ENCODE measurements at places on chromosomes 7 and 10.

GRCh38 chr10:22631185-22631584, 83.2 kb downstream of the PIP4K2A start:
- no peak for DNase-seq

- DNase-seq: no peak
Measured at GRCh38 chr10:129056734-129057689, 410.0 kb upstream of the MGMT start.

GRCh38 chr10:102643336-102644065, 778 bp upstream of the TRIM8 start:
- peak; percentile 68 for DNase-seq

- no peak for DNase-seq
Measured at GRCh38 chr7:150435047-150435389, 15.4 kb upstream of the GIMAP8 start.

DNA sequence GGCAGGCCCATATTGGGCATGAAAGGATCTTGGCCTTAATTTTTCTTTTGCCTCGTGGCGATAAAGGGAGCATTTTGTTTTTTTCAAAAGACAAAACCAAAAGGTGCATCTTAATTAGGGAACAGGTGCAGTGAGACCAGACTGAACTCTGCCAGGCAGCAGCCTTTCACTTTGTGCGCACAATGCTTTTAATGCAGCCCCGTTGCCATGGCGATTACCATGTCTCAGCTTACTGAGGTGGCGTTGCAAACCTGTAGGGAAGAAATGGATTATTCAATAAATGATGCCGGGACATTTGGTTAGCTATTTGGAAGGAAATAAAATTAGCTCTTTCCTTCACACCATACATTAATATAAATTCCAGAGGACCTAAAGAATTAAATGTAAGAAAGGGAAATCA, 61.9 kb downstream of the MYL10 start:
- no peak for DNase-seq

DNA sequence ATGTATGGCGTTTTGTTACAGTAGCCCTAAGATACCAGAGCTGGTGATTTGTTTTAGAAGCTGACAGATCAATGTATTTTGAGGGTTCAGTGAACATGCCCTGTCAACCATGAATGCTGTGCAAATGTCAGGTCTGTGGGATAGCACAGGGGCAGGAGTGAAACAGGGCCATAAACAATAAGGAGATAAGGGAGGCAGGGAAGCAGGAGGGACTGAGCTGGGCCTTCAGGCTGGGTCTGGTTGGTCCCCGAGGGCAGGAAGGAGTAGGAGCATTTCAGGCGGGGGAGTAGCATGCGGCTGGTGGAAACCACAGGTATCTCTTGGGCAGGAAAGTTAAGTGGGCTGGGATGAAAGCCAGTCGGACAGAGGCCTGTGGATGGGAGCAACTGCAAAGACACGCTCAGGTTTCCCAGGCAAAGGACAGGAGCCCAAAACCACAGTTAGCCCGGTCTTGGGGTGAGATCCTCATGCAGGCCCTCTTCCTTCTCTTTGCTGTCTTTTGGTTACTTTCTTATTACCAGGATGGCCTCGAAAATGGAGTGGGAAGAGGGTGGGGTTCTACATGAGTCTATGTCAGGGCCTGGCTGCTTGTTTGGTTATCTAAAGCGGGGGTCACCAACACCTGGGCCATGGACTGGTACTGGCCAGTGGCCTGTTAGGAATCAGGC, 69.5 kb upstream of the SEPHS1 start:
- no peak for DNase-seq

DNA sequence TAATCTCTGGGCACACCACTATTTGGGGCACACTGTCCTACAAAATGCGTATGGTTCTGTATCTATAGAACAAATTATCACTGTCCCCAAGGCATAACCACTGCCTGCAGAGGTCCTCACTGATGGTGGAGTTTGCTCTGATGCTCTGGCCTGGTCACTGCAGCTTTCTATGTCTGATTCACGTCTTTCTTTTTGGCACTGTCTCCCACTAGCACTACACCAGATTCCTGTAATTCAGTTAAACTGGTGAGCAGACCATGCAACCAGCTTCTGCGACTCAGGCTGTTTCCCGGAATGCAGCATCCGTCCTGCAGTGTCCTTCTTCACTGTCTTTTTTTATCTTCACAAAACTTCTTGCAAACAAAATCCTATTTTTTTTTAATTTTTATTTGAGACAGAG, 112.8 kb downstream of the KLF6 start:
- no peak for DNase-seq

DNA sequence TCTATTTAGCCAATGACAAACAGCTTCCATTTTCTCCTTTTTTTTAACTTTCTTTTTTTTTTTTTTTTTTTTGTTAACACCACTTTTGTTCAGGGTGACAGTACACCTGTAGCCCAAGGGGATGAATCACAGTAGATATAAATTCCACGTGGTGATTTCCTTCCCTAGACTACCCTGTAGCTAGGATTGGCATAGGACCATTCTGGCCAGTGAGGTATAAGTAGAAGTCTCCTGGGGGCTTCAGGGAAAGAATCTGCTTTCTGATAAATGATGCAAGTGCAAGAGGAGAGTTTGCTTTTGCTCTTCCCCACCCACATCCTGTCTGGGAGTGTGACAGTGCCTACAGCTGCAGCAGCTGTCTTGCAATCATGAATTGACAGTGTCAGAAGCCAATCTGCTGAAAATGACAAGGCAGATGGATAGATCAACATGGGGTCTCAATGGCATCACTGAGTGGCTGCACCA, 63.2 kb upstream of the TOMM7 start:
- peak; percentile 60 for DNase-seq

- no peak for DNase-seq
Measured at GRCh38 chr7:30904561-30904960, 7.1 kb upstream of the AQP1 start.

GRCh38 chr10:73234695-73235094, 12.4 kb downstream of the DNAJC9 start:
- no peak for DNase-seq

Data from stimulated activated naive CD8-positive, alpha-beta T cell treated with anti-CD3 and anti-CD28 coated beads, Interleukin-15, Interleukin-2, amounts not matched to agents 100 U/mL and 50 U/mL, for 24 hours (primary cell).